Stimulated activated CD8-positive, alpha-beta memory T cell treated with anti-CD3 and anti-CD28 coated beads, Interleukin-15, amount 100 ng/mL, for 24 hours (primary cell): ENCODE measurements at places on chromosomes 4 and X.

DNA sequence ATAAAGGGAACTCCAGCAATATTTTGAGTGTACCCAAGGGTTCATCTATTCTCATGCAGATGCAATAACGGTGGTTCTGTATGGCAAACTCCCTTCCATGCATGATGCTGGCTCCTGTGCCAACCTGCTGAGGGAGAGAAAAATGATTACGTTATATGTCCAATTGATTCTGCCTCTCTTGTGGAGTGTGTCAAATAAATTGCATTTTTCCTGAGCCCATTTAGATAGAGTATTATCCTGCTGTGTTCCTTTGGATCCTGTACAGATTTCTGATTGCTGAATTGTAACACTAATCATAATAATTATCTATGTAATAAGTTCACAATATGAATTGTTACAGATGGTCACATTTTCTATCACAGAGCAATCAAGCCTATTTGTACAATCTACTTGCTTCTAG lies 821.7 kb downstream of the C4orf33 start:
- DNase-seq = no peak

GRCh38 chr4:42638993-42639392 lies 17.9 kb downstream of the ATP8A1 start:
- DNase-seq = no peak

GRCh38 chr4:110198435-110199416 lies at the start of gene ELOVL6:
ELOVL6 (minus strand) TSS chr4:110198615; CDS start chr4:110198335, 280 bp downstream.
- peak; percentile 7 for DNase-seq

GRCh38 chr4:138959097-138959815 lies 56.3 kb upstream of the NOCT start:
- DNase-seq = no peak

DNA sequence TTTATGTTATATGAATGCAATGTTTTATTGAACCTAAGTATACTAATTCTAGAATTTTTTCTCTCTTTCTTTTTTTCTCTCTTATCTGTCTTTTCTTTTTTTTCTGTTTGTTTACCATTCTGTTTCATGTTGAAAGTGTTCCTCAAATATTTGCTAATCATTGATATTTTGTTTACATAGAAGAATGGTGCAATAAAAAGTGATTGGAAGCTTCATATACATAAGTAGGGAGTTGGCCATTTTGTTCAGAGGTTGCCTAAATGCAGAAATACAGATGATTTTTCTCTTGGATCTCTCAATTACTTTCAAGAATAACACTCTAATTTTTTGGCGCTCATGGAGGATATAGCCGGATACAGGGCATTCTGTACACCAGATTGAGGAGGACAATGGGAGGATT lies 5.7 kb upstream of the SERTM2 start:
- no peak for DNase-seq

GRCh38 chrX:18895189-18895951 lies 88.5 kb downstream of the PHKA2 start:
- DNase-seq = no peak

GRCh38 chrX:49171752-49172279 lies at the start of gene PLP2:
PLP2 (plus strand) TSS chrX:49171898; CDS start chrX:49172001, 103 bp downstream.
- peak; percentile 43 for DNase-seq

GRCh38 chrX:149521438-149521837 lies 16.3 kb upstream of the IDS start:
- DNase-seq = no peak

GRCh38 chrX:111490688-111491087 lies 20.8 kb upstream of the SERTM2 start:
- no peak for DNase-seq

- no peak for DNase-seq
These were observed 251.9 kb downstream of the STIM2 start for GRCh38 chr4:27112587-27112986.

DNA sequence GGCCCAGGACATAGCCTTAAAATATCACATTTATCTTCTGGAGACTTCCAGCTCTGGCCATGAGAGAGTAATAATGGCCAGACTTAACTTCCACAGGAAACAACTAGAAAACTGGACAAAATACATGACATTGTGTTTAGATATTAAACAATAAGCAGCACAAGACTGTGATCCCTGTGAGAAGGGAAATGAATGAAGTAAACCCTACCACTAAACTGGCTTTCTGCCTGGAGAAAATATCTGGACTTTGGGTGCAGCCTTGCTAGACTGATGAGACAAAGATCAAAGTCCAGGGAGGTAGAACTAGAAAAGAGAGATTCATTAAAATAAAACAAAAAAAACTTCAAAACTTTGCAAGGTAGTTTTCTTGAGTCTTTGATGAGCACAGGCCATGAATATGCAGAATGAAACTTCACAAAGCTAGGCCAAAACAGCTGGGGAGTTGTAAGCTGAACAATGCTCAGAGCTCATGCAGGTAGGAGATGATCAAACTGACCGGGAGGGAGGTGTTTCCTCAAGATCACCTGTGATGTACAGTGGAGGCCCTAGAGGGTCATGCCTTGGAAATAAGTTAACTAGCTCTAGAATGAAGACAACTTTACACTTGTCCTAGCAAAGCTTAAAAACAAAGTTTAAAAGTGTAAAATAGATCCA lies 147.0 kb upstream of the SH3RF1 start:
- DNase-seq = no peak

DNA sequence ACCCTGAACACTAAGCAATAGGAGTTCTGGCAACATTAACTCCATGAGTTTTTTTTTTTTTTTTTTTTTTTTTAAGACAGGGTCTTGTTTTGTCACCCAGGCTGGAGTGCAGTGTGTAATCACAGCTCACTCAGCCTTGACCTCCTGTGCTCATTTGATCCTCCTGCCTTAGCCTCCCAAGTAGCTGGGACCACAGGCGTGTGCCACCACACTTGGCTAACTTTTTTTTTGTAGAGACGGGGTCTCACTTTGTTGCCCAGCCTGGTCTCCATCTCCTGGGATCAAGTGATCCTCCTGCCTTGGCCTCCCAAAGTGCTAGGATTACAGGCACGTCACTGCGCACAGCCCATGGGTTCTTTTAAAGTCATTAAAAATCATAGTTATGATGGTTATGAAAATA lies 5.1 kb downstream of the RHOH start:
- DNase-seq = no peak

- no peak for DNase-seq
These were observed 10.6 kb downstream of the CDKL5 start for GRCh38 chrX:18436017-18436416.

- DNase-seq = no peak
These were observed 50.5 kb upstream of the PAGE1 start for GRCh38 chrX:49746306-49746705.

GRCh38 chr4:150069353-150069752 lies 8.9 kb upstream of the DCLK2 start:
- DNase-seq = no peak

DNA sequence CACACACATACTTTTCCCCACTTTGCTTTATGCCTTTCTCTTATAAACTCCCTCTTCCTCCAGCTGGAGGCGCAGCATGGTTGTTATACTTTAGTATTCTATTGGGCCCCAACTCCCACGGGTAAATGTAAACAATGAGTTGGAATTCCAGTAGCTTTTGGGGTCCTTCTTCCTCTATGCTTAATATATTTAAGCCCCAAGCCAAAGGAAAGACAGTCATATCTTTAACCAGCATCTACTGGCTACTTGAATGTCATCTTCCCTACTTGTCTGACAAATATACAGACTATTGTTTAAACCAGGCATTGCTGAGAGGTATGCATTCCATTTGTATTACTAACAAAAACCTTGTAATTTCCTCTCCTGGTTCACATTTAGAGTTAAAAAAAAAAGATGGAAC lies 72.9 kb downstream of the WDR19 start:
- no peak for DNase-seq

GRCh38 chr4:115780268-115780667 lies 666.8 kb upstream of the NDST4 start:
- no peak for DNase-seq

DNA sequence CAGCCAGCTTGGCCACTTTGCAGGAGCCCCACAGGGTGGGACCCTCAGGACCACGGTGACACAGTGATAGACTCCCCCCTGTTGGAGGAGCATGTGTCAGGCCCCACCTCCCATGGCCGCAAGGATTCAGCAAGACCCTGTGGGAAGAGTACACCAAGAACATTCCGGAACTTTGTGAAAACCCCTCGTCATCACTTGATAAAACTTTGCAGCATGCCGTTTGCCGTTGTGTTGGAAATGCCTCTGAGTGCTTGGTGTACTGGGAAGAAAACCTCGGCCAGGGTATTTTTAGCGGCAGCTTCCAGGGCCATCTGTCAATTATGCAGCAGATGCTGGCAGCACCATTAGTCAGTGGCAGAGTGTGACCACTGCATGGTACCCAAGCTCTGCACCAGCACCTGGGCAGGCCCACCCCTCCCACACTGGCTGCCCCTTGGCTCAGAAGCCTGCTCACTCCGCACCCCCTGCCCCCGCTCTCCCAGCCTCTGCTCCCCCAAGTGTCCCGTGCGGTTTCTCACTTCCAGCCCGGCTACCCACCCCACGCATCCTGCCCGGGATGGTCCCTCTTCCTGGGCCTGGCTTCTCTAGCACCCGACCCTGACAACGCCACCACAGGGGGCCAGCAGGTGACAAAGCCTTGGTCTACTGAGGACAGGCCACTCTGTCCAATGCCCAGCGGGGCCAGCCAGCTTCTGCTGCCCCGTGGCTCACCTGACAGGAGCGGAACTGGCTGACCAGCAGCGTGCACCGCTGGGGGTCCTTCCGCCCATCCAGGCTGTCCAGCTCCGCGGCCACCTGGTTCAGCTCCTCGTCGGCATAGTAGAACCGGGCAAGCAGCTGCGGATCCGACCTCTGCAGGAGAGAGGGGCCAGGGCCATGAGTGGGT lies 65.0 kb downstream of the ZFYVE28 start:
- DNase-seq = no peak

DNA sequence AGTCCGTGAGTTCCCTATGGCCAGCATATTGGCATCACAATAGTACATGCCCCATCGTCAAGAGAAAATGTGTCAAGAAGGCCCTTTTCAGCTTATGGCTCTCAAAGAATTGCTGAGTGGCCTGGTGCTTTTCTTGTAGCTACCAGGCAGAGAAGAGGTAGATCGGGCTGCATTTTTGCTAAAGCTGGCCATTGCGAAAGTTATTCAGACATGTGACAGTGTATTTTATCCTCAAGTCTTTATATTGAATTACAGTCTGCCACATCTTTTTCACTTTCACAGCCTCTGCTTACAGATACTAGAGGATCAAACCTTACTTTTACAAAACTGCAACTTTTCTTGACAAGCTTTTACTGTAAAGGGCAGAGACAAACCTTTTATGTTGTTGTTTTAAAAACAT lies 261.5 kb upstream of the IGFBP7 start:
- no peak for DNase-seq

DNA sequence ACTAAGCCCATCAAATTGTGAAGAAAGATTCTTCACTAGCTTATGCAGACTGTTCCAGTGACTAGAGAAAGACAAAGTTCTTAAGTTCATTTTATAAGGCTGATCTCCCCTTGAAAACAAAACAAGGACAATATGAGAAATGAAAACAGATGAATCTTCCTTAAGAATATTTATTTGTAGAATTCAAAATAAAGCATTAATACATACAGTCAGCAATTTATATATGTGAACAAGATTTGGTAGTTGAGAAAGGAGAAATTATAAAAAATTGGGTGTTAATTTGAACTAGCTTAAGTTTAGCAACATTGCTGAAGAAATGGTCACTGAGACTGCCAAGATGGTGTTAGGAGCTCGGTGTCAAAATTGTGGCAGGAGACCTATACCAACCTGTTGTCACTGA lies 41.4 kb upstream of the TAPT1 start:
- no peak for DNase-seq

DNA sequence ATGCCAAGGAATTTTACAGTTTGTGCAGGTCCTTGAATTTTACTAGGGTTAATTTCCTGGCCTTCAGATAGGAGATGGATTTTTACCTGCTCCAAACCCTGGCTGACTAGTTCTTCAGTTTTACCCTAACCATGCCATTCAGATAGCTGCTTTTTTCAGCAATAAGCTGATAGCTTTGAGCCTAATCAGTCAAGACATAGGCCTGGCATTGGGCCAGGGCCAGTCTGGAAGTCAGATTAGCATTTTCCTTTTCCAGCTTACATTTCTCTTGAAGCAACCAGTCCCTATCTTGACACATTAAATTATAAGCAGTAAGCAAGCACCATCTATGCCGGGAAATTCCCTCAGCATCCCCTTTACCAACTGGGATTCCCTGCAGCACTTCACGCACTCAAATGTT lies 177.1 kb downstream of the ADGRA3 start:
- no peak for DNase-seq

- DNase-seq = no peak
These were observed 143.6 kb upstream of the ZCCHC13 start for GRCh38 chrX:74160358-74160757.
